ENCODE measurements at places on chromosomes 7 and 10. TPM values are rescaled to one million over a fixed set of nuclear protein-coding genes. Genes with fewer than 3 reads are reported as not detected.

The CCZ1B gene
- total RNA-seq: 24.0 TPM

- H3K27me3 ChIP-seq: no peaks in the 10 kb centered on the region
- no peaks in the 10 kb centered on the region for H3K4me1 ChIP-seq
- peak; percentile 74 for DNase-seq
- no peak overlapping the region for H3K27ac ChIP-seq
- peak overlapping the region; percentile 45 for H3K4me3 ChIP-seq
These were observed 27.6 kb upstream of the BMS1 start for GRCh38 chr10:42755028-42755451.

DNA sequence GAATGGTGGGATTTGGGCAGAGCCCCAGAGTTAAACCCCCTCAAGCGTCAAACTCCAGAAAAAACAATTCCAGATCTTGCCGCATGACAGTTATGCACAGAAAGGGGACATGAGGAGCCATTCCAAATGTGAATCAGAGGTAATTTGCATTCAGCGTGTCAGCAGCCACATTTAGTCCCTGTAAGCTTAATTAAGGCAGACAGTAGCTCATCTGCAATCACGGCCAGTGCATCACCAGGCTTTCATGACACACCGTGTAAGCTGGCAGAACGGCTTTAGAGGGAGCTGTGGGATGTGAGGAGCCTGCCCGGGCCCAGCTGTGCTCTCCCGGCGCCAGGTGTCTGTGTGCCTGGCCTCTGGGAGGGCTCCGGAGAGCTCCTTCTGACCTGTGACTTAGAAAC is 18.7 kb upstream of the PRKAG2 start:
- no peak for DNase-seq
- no peaks in the 10 kb centered on the region for H3K4me1 ChIP-seq
- no peaks in the 10 kb centered on the region for H3K27me3 ChIP-seq

DNA sequence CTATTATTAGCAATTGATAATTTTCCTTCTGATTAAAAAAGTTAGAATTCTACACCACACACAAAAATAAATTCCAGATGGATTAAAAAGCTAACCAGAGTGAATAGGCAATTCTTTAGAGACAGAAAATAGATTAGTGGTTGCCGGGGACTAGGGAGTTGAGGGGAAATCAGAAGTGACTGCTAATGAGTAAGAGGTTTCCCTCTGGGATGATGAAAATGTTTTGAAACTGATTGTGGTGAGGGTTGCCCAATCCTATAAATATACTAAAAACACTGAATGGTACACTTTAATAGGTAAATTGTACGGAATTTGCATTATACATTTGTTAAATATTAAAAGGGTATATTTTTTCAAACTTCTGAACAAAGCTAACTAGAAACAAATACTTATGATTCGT is 214.9 kb downstream of the GPAM start:
- no peaks in the 10 kb centered on the region for H3K4me1 ChIP-seq
- no peak overlapping the region for H3K27ac ChIP-seq
- no peak overlapping the region for H3K4me3 ChIP-seq

The CFAP58 gene
- 0.34 TPM for total RNA-seq

- H3K27ac ChIP-seq: no peak overlapping the region
- H3K36me3 ChIP-seq: peaks cover 10% of the 10 kb centered on the region
- H3K27me3 ChIP-seq: no peaks in the 10 kb centered on the region
- no peak overlapping the region for H3K4me3 ChIP-seq
- H3K4me1 ChIP-seq: peaks cover 15% of the 10 kb centered on the region
These were observed 3.9 kb downstream of the FMC1 start for GRCh38 chr7:139345042-139345441.

The RARRES2 gene
- 408 TPM for total RNA-seq

The C7orf57 gene
- not detected for total RNA-seq

The SPDYE6 gene
- not detected for total RNA-seq

The DUSP5 gene
- 3.6 TPM for total RNA-seq

The FAM25C gene
- not detected for total RNA-seq

DNA sequence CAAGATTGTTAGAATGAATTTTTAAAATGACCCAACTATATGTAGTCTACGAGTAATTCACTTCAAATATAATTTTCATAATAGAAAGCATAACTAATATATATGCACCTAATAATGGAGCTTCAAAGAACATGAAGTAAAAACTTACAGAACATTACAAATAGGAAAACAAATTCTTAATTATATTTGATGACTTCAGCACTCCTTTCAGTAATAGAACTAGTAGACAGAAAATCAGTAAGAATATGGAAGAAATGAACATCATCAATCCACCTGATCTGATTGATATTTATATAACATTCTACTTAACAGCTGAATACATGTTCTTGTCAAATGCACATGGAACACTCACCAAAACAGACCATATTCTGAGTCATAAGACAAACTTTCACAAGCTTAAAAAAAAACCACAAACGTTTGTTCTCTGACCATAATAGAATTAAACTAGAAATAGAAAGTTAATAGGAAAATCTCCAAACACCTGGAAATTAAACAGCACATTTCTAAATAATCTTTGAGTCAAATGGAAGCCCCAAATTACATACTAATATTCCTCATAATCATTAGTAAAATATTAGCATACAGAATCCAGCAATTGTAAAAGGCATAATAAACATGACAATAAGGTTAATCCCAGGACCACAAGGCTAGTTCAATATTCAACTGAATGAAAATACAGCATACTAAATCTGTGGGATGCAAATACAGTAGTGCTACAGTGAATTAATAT is 48.0 kb downstream of the BRAF start:
- no peaks in the 10 kb centered on the region for H3K36me3 ChIP-seq
- no peak for DNase-seq
- no peak overlapping the region for H3K4me3 ChIP-seq
- H3K4me1 ChIP-seq: peaks cover 9% of the 10 kb centered on the region

DNA sequence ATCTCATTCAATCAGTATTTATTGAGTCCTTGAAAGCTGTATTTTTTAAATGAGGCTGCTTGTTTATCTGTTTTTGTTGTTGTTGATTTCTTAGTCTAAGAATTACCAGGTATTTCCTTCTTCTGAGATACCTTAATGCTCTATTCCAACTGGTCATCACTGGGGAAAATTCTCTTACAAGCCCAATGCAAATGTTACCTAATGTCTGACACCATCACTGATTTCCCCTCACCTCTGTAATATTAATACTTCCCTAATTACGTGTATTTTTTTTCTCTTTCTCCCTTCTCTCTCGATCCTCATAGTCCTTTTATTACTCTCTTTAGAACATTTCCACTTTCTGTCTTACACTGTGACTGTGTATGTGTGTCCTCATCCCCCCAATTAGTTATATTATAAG is 13.9 kb downstream of the HDAC9 start:
- no peaks in the 10 kb centered on the region for H3K4me1 ChIP-seq
- peak overlapping the region; percentile 74 for H3K27ac ChIP-seq
- no peaks in the 10 kb centered on the region for H3K36me3 ChIP-seq
- no peak for DNase-seq
- no peak overlapping the region for H3K4me3 ChIP-seq

DNA sequence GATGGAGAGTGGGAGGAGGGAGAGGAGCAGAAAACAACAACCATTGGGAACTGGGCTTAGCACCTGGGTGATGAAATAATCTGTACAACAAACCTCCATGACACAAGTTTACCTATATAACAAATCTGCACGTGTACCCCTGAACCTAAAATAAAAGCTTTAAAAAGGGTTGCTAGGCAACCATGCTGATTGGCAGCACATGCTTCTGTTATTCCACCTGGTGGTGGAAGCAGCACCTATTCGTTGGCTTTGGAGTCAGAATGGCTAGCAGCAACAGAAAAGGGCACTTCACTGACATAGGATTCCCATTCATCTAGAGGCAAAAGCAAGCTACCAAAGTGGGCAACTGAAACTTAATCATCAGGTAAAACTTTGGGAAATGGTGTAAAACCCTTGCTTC is 57.1 kb downstream of the RELN start:
- no peak overlapping the region for H3K4me3 ChIP-seq
- DNase-seq: no peak
- no peak overlapping the region for H3K27ac ChIP-seq
- H3K27me3 ChIP-seq: no peaks in the 10 kb centered on the region
- H3K36me3 ChIP-seq: no peaks in the 10 kb centered on the region
- no peaks in the 10 kb centered on the region for H3K4me1 ChIP-seq

DNA sequence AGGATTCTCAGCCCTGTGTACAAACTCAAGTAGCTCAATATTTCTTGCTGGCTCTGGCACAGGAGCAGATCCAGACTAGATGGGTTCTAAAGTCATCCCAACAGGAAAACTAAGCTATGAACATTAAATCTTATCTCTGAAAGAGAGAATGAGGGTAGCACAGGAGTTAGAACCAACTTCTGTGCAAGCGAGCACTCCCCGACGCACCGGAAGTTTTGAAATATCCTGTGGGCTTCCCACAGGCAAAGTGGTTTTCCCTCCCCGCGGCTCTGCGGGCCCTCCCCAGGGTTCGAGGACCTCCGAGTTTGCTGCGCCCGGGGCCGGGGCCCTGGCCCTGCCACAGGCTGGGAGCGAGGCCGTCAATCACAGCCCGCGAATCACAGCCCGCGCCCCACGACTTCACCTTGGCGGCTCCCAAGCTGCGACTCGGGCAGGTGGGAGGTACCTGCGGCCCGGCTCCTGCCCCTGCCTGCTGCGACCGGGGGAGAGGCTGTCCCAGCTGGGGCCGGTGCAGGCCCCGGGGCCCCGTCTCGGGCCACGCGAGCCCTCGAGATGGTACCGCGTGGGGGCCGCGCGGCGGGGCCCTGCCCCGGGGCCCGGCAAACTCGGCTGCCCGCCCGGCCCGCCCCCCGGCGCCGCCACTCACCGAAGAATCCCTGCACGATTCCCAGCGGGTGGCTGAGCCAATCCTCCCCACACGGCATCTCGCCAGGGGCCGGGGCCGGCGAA is 598 bp downstream of the MCMBP start:
- peak overlapping the region; percentile 84 for H3K4me3 ChIP-seq
- H3K36me3 ChIP-seq: no peaks in the 10 kb centered on the region
- H3K4me1 ChIP-seq: peaks cover 23% of the 10 kb centered on the region

The GPR15LG gene
- not detected for total RNA-seq

The REEP3 gene
- 13.2 TPM for total RNA-seq

The ACTA2 gene
- 14.5 TPM for total RNA-seq

DNA sequence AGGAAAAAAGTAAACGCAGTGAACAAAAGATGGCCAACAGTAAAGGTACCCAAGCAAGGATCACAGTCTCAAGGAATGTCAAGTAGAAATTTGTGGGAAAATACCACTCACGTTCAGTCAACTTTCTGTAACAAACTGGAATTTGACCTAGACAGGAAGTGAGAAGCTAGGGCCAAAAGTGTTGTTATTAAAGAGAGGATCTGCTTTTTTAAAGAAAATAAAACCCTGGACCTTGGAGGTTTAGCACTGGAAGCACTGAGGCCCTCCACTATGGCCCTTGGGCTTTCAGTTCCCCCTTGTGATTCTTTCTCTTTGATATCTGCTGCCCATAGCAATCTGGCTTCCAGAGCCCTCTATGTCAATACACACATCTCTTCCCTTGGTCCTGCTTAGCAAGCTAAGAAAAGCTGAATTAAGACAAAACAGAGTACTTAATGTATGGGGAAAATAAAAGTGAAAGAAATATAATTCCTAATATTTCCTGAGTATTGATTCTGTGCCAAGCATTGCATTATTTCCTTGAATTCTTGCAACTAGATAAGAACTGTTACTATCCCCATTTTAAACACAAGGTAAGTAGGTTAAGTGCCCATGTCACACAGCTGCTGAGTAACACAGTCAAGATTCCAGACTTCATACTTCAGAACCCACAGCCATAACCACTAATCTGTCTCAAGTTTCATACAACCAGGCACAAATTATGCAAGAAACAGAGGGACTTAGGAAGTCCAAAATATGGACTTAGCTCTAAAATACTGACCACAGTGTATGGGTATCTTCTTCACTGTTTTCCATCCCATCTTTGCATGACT is 2.6 kb upstream of the ZNF438 start:
- H3K4me1 ChIP-seq: peaks cover 8% of the 10 kb centered on the region
- no peak overlapping the region for H3K4me3 ChIP-seq
- no peaks in the 10 kb centered on the region for H3K27me3 ChIP-seq
- no peak overlapping the region for H3K27ac ChIP-seq
- DNase-seq: no peak

The CLIP2 gene
- total RNA-seq: 16.2 TPM

The POLR2J2 gene
- 3.3 TPM for total RNA-seq

DNA sequence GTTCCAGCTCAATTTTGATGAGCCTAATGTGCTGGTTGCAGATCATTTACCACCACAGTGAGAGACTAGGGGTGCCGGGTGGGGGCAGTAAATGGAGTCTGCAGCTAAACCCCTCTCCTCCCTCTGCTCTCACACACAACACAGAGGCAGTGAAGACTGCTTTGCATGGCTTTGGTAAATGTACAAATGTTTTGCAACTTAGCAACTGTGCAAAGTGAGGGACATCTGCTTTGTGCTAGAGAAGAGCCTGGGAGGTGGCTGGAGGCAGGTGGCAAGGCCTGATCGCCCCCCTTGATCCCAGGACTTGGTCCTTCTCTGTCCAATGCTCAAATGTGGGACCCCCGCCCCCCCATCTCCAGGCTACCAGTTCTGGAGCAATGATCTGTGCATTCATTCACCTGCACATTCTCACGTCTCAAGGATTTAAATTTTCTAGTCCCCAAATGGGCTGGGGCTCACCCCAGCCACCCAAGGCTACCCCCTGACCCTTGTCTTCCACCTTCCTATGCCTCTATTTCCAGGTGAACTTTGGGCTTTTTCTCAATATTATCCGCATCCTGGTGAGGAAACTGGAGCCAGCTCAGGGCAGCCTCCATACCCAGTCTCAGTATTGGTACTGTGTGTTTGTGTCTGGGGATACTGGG is 11.6 kb downstream of the GHRHR start:
- no peak overlapping the region for H3K27ac ChIP-seq
- no peak overlapping the region for H3K4me3 ChIP-seq
- no peaks in the 10 kb centered on the region for H3K27me3 ChIP-seq
- no peaks in the 10 kb centered on the region for H3K4me1 ChIP-seq
- no peak for DNase-seq

DNA sequence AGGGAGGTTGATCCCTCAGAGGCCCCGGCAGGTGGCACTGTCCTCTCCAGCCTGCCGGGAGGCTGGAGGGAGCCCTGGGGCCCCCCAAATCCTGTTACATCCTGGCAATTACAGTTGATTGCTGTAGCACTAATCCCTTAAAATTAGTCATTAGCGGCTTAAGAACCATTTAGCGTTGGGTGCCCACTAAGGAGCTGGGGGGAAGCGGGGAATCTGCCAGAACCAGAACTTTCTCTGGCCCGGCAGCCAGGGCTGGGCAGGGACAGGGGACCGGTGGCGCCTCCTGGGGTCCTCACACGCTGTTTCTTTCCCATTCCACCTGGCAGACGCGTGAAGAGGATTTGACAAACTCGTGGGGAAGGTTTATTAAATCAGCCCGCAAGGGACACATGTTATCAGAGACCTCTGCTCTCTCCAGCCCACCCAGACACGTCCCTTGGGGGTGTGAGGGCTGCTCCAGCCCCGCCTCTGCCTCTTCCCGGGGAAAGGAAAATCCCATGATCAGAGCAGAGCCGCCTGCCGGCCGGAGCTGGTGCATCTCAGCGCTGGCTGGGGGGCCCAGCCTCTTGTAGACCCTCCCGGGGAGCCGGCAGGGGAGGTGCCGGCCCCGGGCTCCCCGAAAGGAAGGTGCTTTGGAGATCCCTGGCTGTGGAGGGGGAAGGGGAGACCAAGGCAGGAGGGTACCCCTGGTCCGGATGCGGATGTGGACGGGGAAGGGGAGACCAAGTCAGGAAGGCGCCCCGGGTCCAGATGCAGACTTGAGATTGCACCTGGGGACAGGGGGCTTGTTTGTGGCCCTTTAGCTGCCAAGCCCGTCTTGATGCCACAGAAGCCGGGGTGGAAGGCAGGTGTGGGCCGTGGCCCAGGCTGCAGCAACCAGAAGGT is 142.7 kb downstream of the ELFN1 start:
- no peaks in the 10 kb centered on the region for H3K4me1 ChIP-seq
- no peak overlapping the region for H3K4me3 ChIP-seq
- DNase-seq: no peak
- H3K36me3 ChIP-seq: no peaks in the 10 kb centered on the region
- no peaks in the 10 kb centered on the region for H3K27me3 ChIP-seq
